ENCODE measurements at places on chromosomes 2 and 18. TPM values are rescaled to one million over a fixed set of nuclear protein-coding genes. Genes with fewer than 3 reads are reported as not detected.
A peak's percentile ranks its signal among the peaks of the same experiment; 100 is the strongest.

- peak overlapping the region; percentile 13 for H3K4me3 ChIP-seq
- no peaks in the 10 kb centered on the region for H3K27me3 ChIP-seq
Measured at GRCh38 chr2:160224060-160224459, 24.0 kb upstream of the ITGB6 start.

DNA sequence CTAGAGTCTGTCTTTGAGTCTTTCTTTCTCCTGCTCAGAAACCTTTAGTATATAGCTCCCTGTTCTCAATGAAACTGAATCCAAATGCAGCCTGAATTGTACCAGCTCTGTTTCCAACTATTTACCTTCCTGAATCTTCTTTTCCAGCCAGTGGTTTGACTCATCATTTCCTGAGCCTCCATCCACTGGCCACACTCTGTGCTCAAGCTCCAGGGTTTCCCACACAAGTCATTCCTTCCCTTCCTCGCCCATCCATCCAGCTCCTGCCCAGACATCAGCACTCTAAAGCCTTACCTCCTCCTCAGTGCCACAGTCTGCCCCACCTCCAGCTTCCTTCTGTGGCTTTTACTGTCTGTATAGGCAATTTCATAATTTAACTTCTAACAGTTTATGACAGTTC lies 233.6 kb upstream of the RASGRP3 start:
- no peak for DNase-seq
- H3K4me1 ChIP-seq: no peaks in the 10 kb centered on the region
- no peaks in the 10 kb centered on the region for H3K36me3 ChIP-seq
- H3K4me3 ChIP-seq: no peak overlapping the region

Gene LRP1B
- total RNA-seq: 0.34 TPM

DNA sequence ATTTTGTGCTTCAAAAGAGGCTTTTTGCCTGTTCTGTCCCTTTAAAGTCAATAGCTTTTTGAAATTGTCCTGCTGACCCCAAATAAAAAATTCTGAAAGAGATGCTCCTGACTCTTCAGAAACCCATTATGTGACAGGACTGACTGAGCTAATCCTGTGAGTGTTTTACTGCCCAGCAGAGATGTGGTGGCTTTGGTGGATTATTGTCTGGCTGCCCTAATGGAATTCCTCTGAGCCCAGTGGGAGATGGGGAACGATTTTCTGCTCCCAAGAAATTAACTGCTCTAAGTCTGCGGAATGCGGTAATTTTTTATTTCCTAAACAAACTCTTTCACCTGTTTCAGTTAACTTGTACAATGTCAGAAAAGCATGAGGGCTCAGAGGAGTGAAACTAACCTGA lies 258.2 kb downstream of the IKZF2 start:
- H3K27ac ChIP-seq: no peak overlapping the region
- no peak overlapping the region for H3K4me3 ChIP-seq
- H3K4me1 ChIP-seq: no peaks in the 10 kb centered on the region

DNA sequence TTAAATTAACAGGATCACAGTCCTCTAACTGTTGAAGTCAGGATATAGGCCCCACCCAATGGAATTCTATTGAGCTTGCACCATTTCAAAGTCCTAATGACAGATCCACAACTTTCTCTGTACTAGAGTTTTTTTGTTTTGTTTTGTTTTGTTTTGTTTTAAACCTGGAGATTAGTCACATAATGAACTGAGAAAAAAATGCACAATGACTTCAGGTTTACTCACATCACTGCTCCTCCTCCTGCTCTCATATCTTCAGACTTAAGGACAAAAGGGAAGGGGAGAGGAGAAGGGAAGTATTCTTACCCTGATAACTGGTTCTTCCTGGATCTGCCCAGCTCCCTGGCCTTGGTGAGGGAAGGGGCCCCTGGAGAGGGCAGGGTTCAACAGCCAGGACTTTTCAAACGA lies 208.2 kb upstream of the EPHA4 start:
- no peak overlapping the region for H3K4me3 ChIP-seq
- no peak for DNase-seq
- no peaks in the 10 kb centered on the region for H3K4me1 ChIP-seq
- H3K27me3 ChIP-seq: 0 out of 2 replicates have a peak, but pooled peaks cover 6% of the 10 kb centered on the region

Gene LHCGR
- not detected for total RNA-seq

GRCh38 chr2:224011837-224012236 lies 27.2 kb downstream of the SERPINE2 start:
- no peaks in the 10 kb centered on the region for H3K27me3 ChIP-seq
- peaks cover 20% of the 10 kb centered on the region for H3K4me1 ChIP-seq
- H3K4me3 ChIP-seq: no peak overlapping the region
- no peak for DNase-seq

DNA sequence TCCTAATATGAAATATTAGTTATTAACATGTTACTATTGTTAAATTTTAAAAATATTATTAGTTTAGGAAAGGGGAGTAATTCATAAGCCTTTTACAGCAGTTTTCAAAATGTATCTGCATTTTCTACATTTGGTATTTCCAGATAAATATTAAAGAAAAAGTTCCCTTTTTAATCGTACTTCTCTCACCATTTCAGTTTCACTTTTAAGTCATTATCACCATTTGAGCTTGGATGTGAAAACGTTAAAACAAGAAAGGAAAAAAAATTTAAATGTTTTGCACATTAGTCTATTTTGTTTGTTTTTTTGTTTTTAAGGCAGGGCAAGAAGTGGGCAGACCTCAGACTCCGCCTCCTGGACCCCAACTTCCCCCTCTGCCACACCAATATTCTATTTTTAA lies 3.3 kb upstream of the SRSF7 start:
- no peak overlapping the region for H3K27ac ChIP-seq
- H3K36me3 ChIP-seq: peaks cover 11% of the 10 kb centered on the region

DNA sequence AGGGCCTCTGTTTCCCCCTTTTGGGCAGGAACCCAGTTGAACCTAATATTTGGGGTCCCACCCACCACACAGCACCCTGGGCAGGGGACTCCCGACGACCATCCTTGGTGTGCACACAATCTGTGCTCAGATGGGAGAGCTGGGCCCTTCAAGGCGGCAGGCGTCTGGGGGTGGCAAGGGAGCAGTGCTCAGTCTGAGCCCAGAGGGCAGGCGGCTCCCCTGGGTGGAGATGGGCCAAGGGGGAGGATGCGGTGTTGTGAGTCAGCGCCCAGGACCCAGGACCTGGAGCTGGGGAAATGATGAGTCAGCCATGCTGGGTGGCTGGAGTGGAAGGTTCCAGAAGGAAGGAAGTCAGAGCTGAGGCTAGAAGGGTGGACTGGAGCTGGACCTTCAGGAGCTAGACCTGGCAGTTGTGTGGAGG lies 3.8 kb downstream of the PROM2 start:
- no peaks in the 10 kb centered on the region for H3K27me3 ChIP-seq
- H3K4me3 ChIP-seq: peak overlapping the region; percentile 11
- DNase-seq: peak; percentile 48
- peaks cover 58% of the 10 kb centered on the region for H3K4me1 ChIP-seq
- H3K36me3 ChIP-seq: no peaks in the 10 kb centered on the region

Gene MTCL1
- 22.7 TPM for total RNA-seq

DNA sequence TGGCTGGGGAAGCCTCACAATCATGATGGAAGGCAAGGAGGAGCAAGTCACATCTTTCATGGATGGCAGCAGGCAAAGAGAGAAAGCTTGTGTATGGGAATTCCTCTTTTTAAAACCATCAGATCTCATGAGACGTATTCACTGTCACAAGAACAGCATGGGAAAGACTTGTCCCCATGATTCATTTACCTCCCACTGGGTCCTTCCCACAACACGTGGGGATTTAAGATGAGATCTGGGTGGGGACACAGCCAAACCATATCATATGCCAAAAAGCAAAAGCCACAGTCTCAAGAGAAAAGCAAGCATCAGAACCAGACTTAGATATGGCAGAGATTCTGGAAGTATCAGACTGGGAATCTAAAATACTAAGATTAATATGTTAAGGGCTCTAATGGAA lies 30.0 kb upstream of the SCRN3 start:
- H3K4me3 ChIP-seq: no peak overlapping the region
- no peaks in the 10 kb centered on the region for H3K36me3 ChIP-seq
- no peaks in the 10 kb centered on the region for H3K4me1 ChIP-seq
- DNase-seq: no peak
- H3K27ac ChIP-seq: no peak overlapping the region
- H3K27me3 ChIP-seq: no peaks in the 10 kb centered on the region

DNA sequence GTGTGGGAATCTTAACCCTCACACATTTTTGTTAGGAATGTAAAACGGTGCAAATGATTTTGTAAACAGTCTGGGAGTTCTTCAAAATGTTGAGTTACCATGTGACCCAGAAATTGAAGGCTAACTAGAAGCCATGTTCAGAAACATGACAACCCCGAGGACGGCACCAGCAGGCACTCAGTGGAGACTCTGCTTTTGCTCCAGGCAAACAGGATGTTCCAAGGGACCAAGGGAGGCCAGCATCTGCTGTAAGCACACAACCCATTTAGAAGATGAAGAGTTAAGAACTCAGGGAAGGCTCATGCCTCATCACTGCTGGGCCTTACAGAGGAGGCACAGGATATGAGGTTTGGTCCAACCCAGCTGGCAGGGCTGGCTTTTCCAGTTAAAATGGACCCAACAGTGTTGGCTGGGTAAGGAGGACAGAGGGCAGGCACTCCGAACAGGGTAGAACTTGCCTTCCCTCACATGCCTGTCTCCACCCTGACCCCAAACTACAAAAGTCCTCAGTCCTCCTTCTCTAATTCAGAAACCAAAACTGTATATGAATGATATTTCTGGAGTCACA lies 23.6 kb downstream of the PARD6G start:
- no peaks in the 10 kb centered on the region for H3K4me1 ChIP-seq
- no peaks in the 10 kb centered on the region for H3K36me3 ChIP-seq
- no peak for DNase-seq
- H3K27me3 ChIP-seq: no peaks in the 10 kb centered on the region

DNA sequence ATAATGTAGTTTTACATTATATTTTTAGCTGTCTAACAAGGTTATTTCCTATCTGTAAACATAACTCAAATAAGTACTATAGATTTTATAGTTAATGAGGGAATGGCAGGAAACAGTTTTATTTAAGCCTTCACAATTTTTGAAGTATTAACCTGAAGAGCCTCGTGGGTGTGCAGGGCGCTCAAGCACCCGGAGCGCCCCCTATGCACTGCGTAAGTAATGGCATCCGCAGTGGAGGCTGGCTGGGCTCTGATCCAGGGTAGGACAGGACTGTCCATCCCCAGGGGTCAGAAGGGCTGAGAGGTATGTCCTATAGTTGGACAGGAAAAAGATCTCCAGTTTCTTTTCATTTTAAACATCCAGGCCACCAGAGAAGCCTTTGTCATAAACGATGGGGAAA lies 8.2 kb upstream of the GBX2 start:
- no peak for DNase-seq
- H3K4me1 ChIP-seq: peaks cover 15% of the 10 kb centered on the region
- H3K27ac ChIP-seq: no peak overlapping the region
- no peak overlapping the region for H3K4me3 ChIP-seq
- H3K27me3 ChIP-seq: no peaks in the 10 kb centered on the region

DNA sequence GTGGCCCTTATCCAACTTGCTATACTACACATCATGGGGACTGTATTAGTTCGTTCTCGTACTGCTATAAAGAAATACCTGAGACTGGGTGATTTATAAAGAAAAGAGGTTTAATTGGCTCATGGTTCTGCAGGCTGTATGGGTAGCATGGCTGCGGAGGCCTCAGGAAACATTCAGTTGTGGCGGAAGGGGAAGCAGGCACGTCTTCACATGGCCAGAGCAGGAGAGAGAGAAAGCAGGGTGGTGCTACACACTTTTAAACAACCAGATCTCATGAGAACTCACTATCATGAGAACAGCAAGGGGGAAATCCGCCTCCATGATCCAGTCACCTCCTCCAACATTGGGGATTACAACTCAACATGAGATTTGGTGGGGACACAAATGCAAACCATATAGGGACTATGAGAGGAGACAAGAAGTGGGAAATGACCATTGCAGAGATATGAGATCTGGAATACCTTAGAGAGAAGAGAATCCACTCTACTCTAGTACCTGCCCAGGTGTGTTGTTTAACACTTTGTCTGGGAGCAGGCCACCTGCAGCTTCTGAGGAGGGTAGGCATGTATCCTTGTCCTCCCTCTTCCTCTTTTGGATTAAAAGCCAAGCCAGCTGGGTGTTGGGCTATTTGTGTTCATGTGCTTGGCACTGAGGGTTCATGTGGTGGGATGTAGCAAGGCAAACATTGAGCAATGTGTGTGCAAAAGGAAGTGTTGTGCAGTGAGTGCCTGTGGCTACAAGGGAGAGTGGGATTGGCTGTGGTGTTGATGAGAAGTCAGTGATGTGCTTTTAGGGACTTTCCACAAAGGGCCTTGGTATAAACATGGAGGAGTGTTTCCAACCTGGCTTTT lies 22.8 kb downstream of the TTLL4 start:
- no peak overlapping the region for H3K27ac ChIP-seq
- H3K4me3 ChIP-seq: no peak overlapping the region
- peaks cover 17% of the 10 kb centered on the region for H3K4me1 ChIP-seq
- H3K27me3 ChIP-seq: no peaks in the 10 kb centered on the region
- H3K36me3 ChIP-seq: peaks cover 6% of the 10 kb centered on the region

Gene GNAL
- 4.6 TPM for total RNA-seq

Measured in HCT116 (cell line).